ENCODE measurements at places on chromosomes 1 and 21.

- DNase-seq: no peak
Measured at GRCh38 chr1:8406960-8407359, 89.0 kb downstream of the SLC45A1 start.

GRCh38 chr1:63322114-63322943, at the start of gene FOXD3:
Gene FOXD3, plus strand, starts transcription at chr1:63322567. Its CDS starts 492 bp downstream, at chr1:63323059.
- no peak for DNase-seq

DNA sequence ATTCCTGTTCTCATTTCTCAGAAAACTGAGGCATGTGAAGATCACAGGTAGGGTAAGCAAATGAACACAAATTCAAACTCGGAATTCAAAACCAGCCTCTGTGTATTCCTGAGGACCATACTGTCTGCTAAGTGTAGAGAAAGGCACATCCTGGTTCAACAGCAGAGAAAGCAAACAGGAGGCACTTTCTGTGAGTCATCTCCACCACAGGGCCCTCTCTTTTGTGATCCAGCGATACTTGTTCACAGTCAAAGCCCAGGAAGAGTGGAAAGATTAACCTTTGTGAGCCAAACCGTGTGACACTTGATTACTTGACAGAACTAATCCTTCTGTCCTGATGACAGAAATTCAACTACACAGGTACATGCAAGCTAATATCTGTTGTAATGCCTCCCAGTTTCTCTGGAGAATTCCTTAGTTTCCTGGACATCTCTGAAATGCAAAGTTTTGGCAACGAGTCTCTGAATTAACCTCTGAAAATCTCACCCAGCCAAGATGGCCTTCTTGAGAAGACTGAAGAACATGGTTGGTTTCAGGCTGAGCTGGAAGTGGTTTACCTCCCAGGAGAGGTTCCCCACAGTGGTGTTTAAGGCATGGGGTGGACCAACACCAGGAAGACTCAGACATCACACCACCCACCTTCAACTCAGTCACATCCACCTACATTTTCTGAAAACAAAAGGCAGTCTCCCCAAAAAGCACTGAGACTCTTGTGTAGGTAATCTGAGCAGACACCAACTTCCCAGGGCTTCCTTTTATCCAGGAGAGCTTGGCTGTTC, 98.2 kb upstream of the ERG start:
- DNase-seq: no peak

- no peak for DNase-seq
Measured at GRCh38 chr1:196355206-196355786, 252.9 kb downstream of the KCNT2 start.

GRCh38 chr1:44067266-44068250, 36.3 kb upstream of the SLC6A9 start:
- no peak for DNase-seq

DNA sequence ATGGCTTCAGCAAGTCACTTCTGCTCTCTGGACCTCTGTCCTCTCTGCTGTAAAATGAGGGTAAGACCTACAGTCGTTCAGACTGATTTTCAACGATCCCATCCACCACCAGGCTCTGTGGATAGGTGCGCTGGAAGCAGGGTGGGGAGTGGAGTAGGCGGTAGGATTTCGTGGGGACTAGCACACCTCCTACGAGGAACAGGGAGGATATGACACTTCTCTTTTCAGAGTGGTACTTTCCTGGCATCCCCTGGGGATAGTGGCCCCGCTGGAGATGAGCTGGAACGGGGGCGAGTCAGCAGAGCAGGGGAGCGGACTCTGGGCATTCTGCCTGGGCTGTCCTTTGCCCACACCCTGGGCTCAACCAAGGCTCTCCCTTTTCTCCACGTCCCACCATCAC, 17.7 kb downstream of the ETNK2 start:
- no peak for DNase-seq
